ENCODE measurements at places on chromosomes 1 and 21. TPM values are rescaled to one million over a fixed set of nuclear protein-coding genes. Genes with fewer than 3 reads are reported as not detected.

DNA sequence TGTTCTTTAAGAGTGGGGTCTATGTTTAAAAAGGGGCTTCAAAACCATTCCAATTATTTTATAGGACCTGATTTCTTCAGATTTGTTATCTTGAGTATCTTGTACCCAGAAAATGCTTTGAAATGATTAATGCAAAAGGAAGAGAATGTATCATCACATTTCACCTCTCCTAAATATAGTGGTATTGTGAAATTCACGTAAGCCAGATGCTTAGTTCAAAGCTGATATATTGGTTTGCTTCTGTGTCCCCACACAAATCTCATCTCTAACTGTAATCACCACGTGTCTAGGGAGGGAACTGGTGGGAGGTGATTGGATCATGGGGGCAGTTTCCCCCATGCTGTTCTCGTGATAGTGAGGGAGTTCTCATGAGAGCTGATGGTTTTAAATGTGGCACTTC lies 8.5 kb downstream of the SOAT1 start:
- no peak for DNase-seq

DNA sequence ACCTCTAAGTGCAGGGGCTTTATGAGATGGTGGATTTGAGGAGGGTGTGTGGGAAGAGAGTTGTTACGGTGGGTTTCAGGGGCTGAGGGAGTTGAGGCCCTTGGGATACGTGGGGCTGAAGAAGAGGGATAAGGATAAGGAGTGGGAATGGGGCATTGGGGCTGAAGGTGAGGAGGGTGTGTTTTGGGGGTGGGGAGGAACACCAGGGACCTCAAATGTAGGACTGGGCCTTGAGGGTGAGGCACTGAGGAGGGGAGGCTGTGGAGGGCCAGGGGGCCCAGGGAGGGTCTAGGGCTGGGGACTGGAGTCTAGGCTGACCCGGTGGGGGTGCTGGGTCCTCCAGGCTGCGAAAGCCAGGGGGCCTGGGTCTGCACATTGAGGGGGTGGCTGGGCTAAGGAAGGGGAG lies 1.2 kb upstream of the PLEKHM2 start:
- DNase-seq: no peak

The KRTAP11-1 gene
- not detected for total RNA-seq

DNA sequence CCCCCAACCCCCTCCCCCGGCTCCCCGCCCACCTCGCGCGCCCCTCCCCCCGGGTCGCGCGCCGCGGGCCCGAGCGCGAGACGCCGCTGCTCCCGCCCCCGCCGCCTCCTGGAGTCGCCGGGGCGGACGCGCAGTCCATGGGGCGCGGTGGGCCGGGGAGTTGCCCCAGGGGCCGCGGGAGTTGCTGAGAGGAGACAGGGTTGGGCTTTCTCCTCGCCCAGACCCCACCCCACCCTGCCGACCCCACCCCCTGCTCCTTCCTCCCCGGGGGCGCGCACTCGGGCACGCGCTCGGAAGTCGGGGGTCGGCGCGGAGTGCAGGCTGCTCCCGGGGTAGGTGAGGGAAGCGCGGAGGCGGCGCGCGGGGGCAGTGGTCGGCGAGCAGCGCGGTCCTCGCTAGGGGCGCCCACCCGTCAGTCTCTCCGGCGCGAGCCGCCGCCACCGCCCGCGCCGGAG lies at the start of gene LAMC1:
Gene LAMC1, plus strand, starts transcription at position 275 of the 455 bp plus-strand sequence. CDS start 297 bp downstream, outside the sequence.
- peak; percentile 61 for DNase-seq

GRCh38 chr1:45535988-45536766 lies 14.4 kb upstream of the AKR1A1 start:
- DNase-seq: no peak

The ANGEL2 gene
- 51.9 TPM for total RNA-seq

GRCh38 chr1:99656701-99657100 lies 10.8 kb downstream of the PALMD start:
- DNase-seq: no peak

GRCh38 chr1:1928231-1929101 lies 9.4 kb upstream of the TMEM52 start:
- peak; percentile 1 for DNase-seq

- peak; percentile 27 for DNase-seq
Measured at GRCh38 chr1:64981601-64982533, 15.5 kb upstream of the JAK1 start.

The SNX7 gene
- 15.6 TPM for total RNA-seq

GRCh38 chr21:42441963-42442362 lies 38.3 kb downstream of the UBASH3A start:
- no peak for DNase-seq

- DNase-seq: peak; percentile 73
Measured at GRCh38 chr1:209692745-209693504, 11.7 kb upstream of the HSD11B1 start.

The OPTC gene
- not detected for total RNA-seq

DNA sequence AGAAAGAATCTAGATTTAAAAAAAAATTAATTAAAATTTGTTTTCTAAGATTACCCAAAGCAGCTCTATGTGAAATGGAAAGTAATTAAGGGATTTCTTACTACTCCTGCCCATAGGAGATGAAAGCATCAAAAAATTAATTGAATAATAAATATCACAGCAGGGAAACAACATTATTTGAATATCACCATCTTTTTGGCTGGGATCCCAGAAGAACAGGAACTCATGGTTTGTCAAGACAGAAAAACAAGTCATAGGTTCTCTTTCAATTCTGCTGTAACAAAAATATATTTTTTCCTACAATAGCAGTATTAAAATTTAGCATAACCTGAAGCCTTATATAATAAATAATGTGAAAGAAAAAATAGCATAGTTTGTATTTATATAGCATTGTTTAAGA lies 1713.4 kb downstream of the NCAM2 start:
- DNase-seq: peak; percentile 18

The ZNF593 gene
- total RNA-seq: 18.7 TPM

The ANKRD45 gene
- total RNA-seq: not detected

The EFNA3 gene
- not detected for total RNA-seq

GRCh38 chr21:20377250-20377649 lies 621.0 kb upstream of the NCAM2 start:
- no peak for DNase-seq

The GJA4 gene
- not detected for total RNA-seq

The DLGAP3 gene
- total RNA-seq: 0.29 TPM

- DNase-seq: no peak
Measured at GRCh38 chr1:177871613-177872307, 98.1 kb downstream of the SEC16B start.

DNA sequence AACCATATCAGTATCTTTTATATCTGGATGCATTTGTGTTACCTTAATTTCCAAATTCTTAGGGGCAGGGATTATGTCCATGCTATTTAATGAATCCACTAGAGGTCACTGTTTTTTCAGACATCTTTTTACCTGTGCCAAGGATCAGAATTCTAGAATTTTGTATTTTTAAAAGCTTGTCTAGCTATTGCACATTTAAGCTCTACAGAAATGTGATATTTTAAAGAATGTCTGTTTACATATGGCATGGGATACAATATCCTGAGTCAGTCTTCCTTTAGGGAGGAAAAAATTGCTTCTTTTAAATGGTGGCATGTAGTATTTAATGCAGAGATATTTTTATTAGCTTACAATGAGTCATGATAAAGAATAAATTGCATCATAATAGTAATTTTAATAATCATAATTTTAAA lies 11.3 kb downstream of the RPAP2 start:
- no peak for DNase-seq

GRCh38 chr1:165828669-165829329 lies 1.4 kb downstream of the UCK2 start:
- peak; percentile 90 for DNase-seq

- no peak for DNase-seq
Measured at GRCh38 chr1:41364442-41365319, 3.4 kb downstream of the FOXO6 start.

GRCh38 chr1:187655104-187655503 lies 826.4 kb downstream of the PLA2G4A start:
- DNase-seq: no peak

DNA sequence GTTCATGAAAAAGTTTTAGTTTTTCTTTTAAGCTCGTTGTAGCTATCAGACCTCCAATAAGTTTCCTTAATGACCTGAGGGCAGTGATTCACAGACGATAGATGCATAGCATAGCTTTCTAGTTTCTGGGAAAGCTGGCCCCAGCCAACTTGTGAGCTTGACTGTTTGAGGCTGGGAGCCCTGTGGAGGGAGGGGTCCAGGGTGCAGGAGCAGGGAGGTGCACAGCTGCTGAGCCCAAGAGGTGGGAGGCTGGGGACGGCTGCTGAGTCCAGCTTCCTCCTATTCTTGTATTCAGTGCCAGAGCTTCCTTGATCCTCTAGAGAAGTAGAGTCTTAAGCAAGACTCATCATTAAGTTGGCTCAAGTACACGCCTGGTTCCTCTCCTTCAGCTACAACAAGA lies 11.0 kb upstream of the AVPR1B start:
- no peak for DNase-seq

GRCh38 chr1:176987016-176987415 lies 177.5 kb downstream of the ASTN1 start:
- peak; percentile 45 for DNase-seq

DNA sequence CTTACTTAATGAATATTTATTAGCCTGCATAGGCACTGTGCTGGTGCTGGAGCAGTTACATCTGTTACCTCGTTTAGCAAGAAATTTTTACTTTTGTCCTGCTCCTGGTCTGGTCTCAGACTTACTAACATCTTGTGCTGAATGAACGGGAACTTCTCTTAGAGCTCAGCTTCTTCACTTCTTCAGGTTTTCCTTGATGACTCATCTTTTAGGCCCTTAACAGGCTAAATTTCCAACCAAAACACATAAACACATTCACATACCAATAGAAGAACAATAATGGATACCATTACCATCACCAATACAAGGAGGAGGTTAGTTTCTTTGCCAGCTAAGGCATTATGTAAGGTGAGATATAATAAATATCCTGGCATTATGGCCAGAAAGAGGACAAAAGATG lies 68.9 kb downstream of the IFI44 start:
- DNase-seq: no peak

- no peak for DNase-seq
Measured at GRCh38 chr1:28716336-28716735, 20.4 kb upstream of the YTHDF2 start.

The FMN2 gene
- total RNA-seq: 0.87 TPM

GRCh38 chr1:40658751-40659648 lies 6.5 kb downstream of the RIMS3 start:
- DNase-seq: no peak

- no peak for DNase-seq
Measured at GRCh38 chr1:33852711-33853110, 11.2 kb upstream of the HMGB4 start.

DNA sequence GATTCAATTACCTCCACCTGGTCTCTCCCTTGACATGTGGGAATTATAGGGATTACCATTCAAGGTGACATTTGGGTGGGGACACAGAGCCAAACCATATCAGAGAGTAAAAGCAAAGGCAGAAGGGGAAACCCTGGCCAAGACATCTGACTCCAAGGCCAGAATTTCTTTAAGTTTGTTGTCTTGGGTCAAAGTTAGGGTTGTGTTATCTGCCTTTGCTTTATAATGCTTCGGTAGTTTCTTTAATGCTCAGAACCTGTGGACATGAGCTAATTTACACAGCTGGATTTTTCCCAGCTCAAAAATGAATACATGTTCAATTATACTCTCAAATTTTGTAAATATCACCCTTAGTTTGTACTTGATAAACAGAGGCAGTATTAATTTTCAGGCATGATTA lies 1074.4 kb downstream of the ADGRL2 start:
- no peak for DNase-seq

The SPRR2F gene
- total RNA-seq: not detected

The KAZN gene
- total RNA-seq: 1.2 TPM

GRCh38 chr1:46021046-46021996 lies 111.1 kb downstream of the PIK3R3 start:
- no peak for DNase-seq

The IGSF9 gene
- total RNA-seq: 36.2 TPM

- peak; percentile 27 for DNase-seq
Measured at GRCh38 chr1:213014642-213015041, 1.0 kb downstream of the ANGEL2 start.

- no peak for DNase-seq
Measured at GRCh38 chr1:21592086-21592865, 76.9 kb downstream of the RAP1GAP start.

The RGS1 gene
- 25.1 TPM for total RNA-seq

GRCh38 chr21:31348188-31348587 lies 4.1 kb upstream of the TIAM1 start:
- DNase-seq: no peak

DNA sequence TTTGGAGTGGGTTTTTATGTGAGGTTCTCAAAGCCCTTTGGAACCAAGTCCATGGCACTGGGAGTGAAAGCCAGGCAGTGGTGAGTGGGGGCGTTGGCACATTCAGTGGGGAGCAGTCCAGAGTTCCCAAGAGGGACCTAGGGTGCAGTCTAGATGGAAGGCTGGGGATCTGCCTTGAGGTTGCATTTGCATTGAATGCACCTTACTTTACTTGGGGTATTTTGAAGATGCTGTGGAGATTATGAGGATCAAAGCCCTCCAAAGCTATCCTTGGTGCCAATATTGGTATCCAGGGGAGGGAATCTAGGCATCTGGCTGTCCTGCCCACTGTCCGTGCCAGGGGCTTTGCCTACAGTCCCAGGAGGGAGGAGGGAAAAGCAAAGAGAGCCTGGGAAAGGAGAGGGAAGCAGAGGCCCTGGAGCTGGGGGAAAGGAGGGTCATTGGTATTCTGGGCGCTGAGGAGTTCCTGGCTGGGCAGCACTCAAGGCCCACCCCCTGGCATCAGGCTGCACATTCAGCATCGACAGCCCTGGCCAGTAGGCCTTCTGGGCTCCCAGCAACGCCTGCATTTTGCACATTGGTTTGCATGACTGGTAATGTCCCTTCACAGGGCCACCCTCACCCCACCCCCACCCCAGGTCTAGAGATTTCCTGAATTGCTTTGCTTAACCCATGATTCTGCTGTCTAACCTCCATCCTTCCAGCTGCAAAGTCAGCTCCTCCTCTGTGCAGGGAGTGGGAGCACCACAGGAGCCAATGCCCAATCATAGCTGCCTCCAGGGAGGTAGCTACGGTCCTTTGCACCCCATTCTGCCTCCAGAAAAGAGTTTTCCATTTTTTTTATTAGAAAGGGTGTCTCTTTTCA lies 843 bp upstream of the BCAN start:
- no peak for DNase-seq

DNA sequence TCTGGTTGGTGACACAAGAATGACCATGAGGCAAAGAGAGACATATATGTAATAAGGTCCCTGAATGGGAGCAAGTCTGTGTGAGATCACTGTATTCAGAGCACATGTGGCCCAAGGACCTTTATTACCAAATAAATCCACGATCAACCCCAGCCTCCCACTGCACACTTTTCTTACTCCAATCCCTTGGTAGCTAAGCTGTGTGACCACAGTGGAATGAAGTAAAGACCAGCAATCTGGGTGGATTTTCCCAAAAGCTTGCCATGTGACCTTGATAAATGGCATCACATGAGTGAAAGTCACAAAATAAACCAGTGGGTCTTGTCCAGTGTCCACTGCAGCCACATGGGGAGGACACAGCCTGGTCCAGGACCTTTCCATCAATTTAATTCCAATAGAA lies 36.7 kb upstream of the TLR5 start:
- no peak for DNase-seq

- DNase-seq: no peak
Measured at GRCh38 chr1:30028939-30029338, 694.4 kb downstream of the MATN1 start.
